HTR-8/SVneo (cell line): ENCODE measurements at places on chromosomes 3 and 15.

DNA sequence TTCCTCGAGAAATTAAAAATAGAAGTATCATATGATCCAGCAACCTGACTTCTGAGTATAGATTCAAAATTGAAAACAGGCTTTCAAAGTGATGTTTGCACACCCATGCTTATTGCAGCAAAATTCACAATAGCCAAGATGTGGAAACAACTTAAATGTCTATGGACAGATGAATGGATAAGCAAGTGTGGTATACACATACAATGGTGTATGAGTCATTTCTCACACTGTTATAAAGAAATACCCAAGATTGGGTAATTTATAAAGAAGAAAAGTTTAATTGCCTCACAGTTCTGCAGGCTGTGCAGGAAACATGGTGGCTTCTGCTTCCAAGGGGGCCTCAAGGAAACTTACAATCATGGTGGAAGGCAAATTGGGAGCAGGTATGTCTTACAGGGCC, 100.8 kb downstream of the KLF13 start:
- no peak for DNase-seq

DNA sequence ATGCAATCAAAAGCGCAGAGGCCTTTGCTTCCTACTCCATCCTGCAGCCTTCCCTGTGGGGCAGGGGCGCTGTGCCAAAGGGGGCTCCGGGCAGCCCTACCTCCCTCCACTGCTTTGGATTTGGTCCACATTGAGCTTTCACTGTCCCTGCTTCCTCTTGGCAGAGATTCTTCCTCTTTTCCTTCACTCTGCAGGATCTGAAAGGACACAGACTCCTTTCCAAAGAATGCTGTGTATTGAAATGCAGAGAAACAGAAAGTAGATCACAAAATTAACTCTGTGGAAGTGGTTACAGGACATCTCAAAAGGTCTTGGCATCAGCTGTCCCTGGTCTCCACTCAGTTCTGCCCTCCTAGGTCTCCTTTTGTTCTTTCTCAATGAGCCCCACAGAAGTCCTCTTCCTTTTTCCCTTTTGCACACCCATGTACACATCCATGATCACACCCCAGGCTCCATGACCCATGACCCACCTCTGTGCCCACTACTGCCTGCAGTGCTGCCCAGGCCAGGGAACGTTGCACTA, 64.1 kb downstream of the CCR1 start:
- DNase-seq = no peak

GRCh38 chr15:62785881-62786828, 256.4 kb upstream of the TPM1 start:
- DNase-seq = no peak

GRCh38 chr3:190596349-190597285, 82.7 kb downstream of the IL1RAP start:
- DNase-seq = no peak

- DNase-seq = no peak
These were observed 51.1 kb upstream of the SPATA12 start for GRCh38 chr3:57009367-57009766.

DNA sequence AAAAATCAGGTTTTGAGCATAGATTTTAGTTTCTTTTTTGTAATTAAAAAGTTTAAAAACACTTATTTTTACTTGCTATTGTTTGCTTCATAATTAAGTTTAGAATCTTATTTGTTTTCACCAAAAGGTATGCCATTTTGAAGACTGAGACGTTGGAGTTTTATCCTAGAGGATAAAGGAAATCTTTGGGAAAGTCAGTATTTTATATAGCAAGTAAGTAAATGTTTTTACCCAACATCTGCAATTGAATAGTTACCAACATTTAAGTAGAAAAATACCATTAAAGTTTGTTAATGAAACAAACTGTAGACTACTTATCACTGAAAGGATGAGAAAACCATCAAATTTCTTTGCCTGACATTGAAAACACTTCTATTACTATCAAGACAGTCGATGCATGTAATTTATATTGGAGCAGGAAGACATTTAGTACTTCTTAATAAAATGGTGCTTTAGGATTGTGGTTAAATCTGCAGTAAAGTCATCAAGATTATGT, 14.0 kb upstream of the CHD2 start:
- DNase-seq = no peak

DNA sequence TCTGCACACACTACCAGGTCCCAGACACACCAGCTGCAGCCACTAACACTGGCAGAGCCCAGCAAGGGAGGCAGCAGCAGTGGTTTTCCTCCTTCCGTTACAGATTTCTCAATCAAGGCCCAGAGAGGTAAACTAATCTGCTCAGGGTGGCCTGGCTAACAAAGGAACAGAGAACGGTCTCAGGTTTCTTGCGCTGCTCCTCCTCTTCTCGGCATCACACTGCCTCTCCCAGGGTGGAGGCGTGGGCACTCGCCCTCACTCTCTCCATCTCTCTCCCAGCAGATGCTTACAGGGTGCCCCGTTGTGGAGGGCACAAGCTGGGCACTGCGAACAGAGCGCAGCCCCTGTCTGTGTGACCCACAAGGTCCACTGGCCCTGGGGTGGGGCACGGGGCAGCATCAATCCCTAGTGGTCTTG, 228.7 kb downstream of the VPS13C start:
- no peak for DNase-seq

- no peak for DNase-seq
These were observed 164.3 kb upstream of the LPP start for GRCh38 chr3:187989575-187990153.

- no peak for DNase-seq
These were observed 990 bp upstream of the ZNF148 start for GRCh38 chr3:125375950-125376679.

- DNase-seq = no peak
These were observed 771.6 kb downstream of the DIPK2A start for GRCh38 chr3:144743225-144743668.

DNA sequence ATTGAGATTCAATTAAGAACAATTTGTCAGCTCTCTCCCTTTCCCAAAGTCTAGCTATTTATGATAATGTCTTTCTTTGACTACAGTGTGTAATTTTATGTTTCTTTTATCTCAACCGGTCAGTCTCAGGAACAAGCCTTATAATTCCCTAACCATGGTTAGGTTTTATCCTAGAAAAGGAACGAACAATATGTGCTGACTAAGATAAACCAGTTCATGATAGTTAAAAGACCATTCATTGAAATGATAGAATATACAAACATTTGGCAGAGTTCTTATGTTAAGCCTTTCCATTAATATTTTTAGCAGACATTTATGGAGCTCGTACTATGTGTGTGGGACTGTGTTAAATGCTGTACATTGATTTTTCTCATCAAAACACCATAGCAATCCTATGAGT, 106.3 kb downstream of the SYNPR start:
- no peak for DNase-seq

GRCh38 chr3:110166791-110167190, 829.4 kb upstream of the DPPA4 start:
- no peak for DNase-seq

GRCh38 chr3:150602426-150603152, 532 bp upstream of the SELENOT start:
- no peak for DNase-seq

- DNase-seq = no peak
These were observed 45.5 kb downstream of the GREM1 start for GRCh38 chr15:32763295-32763694.

- DNase-seq = no peak
These were observed 88.6 kb upstream of the SPRED1 start for GRCh38 chr15:38164061-38164460.

GRCh38 chr3:13457593-13457992, 22.5 kb upstream of the HDAC11 start:
- no peak for DNase-seq

- DNase-seq = no peak
These were observed 75.9 kb upstream of the CTDSPL start for GRCh38 chr3:37785736-37786135.

- peak; percentile 25 for DNase-seq
These were observed 826 bp downstream of the SHC4 start for GRCh38 chr15:48962662-48963523.
